ENCODE measurements at places on chromosomes 12 and 14.
A peak's percentile ranks its signal among the peaks of the same experiment; 100 is the strongest.

- DNase-seq = peak; percentile 73
Measured at GRCh38 chr12:53213348-53213747, 6.3 kb upstream of the ITGB7 start.

- no peak for DNase-seq
Measured at GRCh38 chr14:85313560-85314207, 216.3 kb upstream of the FLRT2 start.

DNA sequence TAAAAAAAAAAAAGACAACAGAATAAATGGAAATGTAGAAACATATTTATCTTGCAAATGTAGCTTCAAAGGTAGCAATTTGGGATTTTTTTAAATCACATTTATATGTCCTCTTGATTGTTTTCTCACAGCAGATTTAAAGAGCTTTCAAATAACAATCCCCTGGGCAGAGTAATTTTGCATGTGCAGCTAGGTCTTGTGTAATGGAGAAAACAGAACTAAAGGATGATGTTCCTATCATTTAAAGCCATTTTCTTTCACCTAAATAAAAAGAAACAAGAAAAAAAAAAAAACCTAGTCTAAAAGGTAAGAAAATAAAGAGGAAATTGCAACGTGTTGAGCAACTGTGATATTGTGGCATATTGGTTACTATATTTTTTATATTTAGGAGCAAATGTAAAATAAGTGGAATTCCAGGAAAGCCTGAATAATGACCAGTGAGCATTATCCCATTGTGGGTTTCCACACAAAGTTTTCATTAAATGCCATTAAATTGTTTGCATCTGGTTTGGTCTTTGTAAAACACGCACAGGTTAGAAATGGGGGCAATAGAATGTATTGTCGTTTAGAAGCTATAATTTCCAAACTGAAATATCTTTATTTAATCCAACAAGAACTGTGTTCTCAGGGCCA, 215.6 kb downstream of the SLC6A15 start:
- DNase-seq = no peak

GRCh38 chr12:67630373-67631088, 18.0 kb upstream of the DYRK2 start:
- DNase-seq = peak; percentile 62

GRCh38 chr12:71174146-71174545, 16.3 kb upstream of the TSPAN8 start:
- no peak for DNase-seq

DNA sequence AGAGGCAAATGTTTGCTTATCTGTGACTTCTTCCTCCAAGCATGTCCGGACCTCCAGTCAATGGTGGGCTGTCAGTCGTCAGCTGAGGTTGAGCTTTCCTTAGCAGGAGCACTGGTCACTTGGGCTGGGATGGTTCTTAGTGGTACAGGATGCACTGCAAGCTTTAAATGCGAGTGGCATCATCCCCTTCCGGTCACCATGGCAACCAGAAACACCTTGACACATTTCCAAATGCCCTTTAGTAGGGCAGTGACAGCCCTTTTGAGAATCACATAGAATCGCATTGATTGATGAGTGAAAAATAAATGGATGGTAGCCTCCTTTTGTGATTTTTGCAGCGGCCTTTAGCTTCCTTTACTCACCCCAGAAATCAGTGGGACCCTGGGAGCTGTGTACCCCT, 24.1 kb downstream of the NTF3 start:
- no peak for DNase-seq

DNA sequence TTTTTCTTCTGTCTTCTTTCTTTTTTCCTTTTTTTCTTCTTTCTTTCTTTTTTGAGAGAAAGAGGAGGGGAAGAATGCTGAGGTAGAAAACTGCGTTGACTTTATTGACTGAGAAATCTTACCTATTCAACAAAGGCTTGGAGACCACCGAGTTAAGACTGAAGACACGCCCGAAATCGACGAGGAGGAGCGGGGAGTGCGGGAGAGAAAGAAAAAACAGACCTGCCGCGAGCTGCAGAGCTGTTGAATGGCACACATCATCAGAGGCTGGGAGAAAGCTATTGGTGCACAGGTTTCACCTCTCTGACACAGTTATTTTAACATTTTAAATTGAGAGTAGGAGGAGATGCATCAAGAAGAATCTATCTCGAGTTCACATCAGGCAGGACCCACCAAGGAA, 5.1 kb downstream of the ASCL1 start:
- no peak for DNase-seq

DNA sequence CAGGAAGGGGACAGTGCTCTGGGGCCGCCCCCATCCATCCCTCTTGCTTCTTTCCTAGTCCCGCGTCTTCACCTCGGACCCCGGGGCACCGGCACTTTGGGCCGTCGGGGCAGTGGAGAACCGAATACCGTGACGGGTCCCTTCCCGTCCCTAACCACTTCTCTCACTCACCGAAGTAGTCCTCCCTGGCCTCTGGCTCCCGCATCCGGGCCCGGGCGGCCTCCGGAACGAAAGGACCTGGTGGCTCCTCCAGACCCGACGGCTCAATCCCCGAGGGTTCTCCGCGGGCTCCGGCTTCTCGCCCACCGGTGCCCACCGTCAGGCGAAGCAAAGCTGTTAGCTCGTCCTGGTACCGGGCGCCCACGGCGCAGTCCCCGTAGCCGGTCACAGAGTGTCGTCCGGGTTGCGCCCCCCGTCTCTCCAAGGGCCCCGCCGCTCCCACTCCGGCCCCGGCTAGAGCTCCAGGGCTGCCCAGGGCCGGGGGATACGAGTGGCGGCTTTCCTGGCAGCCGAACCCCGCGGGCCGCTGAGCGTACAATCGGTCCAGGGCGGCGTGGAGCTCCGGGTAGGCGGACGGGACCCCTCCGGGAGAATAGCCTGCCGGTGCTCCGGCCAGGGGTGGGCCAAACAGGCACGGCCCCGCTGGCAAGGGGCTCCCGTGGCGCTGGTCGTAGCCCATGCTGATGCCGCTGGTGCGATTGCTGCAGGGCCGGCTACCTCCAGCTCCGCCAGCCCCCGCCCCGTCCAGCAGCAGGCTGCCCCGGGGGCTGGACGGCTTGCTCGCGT, 1.1 kb downstream of the AJUBA start:
- no peak for DNase-seq

- DNase-seq = peak; percentile 64
Measured at GRCh38 chr12:56258068-56258819, at the start of gene ANKRD52. ANKRD52 (minus strand) TSS chr12:56258384; CDS start chr12:56258269, 115 bp downstream.

DNA sequence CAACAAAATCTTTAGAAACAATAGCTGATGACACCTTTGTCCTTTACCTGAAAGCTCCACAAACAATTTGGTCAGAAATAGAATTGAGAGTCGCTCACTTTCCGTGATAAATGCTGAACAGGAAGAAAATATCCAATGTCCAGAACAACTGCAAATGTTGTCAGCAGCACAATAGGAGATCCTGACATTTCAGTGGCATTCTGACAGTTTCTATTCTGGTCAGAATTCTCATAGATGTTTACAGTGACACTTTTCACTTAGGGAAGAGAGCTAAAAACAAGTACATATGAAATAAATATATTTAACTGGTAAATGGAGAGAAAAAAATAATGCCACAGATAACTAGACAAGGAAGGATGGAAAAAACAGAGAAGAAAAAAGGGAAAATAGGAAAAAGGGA, 39.1 kb downstream of the MAGOHB start:
- DNase-seq = no peak

- no peak for DNase-seq
Measured at GRCh38 chr12:125528281-125528680, 463.0 kb downstream of the AACS start.

- peak; percentile 48 for DNase-seq
Measured at GRCh38 chr14:69574263-69574953, at the start of gene CCDC177. CCDC177 (minus strand) TSS chr14:69574871; CDS start chr14:69573622, 1,249 bp downstream.

DNA sequence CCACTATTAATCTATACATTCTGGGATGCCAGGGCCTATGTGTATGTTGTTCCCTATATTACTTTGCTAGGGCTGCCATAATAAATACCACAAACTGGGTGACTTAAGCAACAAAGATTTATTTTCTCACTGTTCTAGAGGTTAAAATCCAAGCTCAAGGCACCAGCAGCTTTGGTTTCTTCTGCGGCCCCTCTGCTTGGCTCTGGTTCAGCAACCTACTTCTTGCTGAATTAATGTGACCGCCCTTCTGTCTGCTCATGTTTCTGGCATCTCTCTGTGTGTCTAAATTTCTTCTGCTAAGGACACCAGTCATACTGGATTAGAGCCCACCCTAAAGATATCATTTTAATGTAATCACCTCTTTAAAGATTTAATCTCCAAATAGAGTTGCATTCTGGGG, 84.7 kb downstream of the ZNF664 start:
- no peak for DNase-seq

DNA sequence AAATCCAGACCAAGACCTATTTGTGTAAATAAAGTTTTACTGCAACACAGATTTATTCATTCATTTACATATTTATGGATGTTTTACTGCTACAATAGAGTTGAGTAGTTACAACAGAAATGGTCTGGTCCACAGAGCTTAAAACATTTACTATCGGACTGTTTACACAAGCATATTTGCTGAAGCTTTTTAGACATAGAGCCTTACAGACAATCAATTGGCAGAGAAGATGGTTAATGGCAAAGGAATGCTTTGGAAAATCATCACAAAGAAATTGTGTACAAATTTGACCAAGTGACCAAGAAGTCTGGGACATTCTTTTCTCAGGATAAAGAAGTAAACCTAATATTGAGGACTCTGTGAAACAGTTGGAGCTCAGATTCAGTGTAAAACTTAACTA, 504.3 kb downstream of the SLC16A7 start:
- DNase-seq = no peak

- DNase-seq = no peak
Measured at GRCh38 chr12:79141776-79142175, 277.2 kb downstream of the SYT1 start.

- no peak for DNase-seq
Measured at GRCh38 chr14:56241461-56241860, 123.2 kb downstream of the PELI2 start.

DNA sequence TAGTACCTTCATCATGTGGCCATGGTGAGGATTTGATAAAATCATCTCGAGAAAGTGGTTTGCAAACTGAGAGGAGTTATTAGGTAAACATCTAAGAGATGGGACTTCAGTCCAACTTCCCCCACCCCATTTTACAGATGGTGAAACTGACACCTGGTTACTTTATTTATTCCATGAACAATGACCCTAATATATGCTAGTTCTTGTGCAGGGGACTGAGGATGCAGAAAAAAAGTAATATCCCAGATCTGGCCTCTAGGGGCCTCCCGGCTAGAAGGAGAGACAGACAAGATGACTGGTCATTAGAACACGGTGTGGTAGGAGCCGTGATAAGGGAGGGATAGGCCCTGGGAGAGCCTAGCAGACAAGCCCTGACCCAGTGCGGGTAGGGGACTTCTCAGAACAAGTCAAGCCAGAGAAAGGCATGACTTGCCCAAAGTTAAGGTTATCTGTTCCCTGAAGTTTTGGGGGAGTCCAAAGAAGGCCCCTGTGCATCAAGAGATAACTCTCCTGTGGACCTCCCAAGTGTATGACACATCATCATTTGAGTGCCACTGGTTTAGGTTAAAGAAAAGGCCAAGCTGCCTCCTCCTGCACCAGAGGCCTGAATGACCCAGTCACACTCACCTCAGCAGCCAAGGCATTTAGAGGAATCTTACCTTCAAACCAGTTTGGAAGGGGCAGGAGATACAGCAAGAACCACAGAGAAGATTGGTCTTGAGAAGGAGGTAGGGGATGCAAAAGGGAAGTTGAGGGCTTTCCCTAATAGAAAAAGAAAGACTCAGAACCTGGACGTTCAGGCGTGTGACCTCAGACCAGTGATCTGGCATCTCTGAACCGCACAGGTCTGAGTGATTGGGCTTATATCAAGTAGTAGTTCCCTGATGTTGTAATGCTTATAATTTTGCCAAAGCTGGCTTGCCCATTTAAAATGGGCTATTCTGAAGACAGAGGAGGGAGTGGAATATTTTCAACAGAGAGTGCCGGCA, 1.6 kb downstream of the CMKLR1 start:
- no peak for DNase-seq

GRCh38 chr12:115227137-115227615, 543.2 kb upstream of the TBX3 start:
- DNase-seq = no peak

- DNase-seq = no peak
Measured at GRCh38 chr12:4189721-4190120, 83.8 kb upstream of the CCND2 start.

- no peak for DNase-seq
Measured at GRCh38 chr14:21917699-21918436, 244.2 kb upstream of the OR4E1 start.

- no peak for DNase-seq
Measured at GRCh38 chr12:6827982-6828780, at the start of gene P3H3. P3H3 (plus strand) TSS chr12:6828407; CDS start chr12:6828441, 34 bp downstream.

GRCh38 chr12:115411121-115411520, 727.1 kb upstream of the TBX3 start:
- DNase-seq = no peak

DNA sequence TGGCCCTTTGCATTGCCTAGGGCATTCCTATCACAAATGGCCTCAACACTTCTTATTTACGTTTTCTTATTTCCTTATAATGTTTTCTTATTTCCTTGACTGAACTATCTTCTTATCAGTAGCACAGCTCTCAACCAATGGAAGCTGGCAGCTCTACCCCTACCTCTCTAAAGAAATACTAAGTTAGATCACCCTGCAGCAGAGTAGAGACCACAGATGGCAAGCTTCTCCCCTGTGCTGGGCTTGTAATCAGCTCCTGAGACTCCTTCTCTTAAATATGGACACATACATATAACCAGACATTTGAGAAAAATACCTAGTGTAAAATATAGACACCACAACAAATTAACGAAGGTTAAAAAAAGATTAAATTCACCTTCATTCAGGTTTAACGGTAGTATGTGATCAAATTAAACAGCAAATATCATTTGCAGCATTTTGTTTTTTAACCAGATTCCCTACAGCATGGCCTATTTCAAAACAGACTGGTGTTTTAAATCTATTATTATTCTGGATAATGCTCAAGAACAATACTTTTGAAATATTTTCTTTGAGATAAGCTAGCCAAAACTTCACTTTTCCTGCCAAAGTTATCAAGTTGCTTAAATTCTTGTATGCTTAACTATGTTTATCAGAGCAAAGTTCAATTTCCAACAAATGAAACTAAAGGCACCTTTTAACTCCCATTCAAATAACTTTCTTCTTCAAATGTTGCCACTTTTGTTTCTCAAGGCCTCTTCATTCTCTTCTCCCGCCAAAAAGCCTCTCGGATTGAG, 54.3 kb downstream of the SLC41A2 start:
- no peak for DNase-seq

Measured in stimulated activated CD4-positive, alpha-beta T cell treated with anti-CD3 and anti-CD28 coated beads, Interleukin-15, amount 100 ng/mL, for 1 hour (primary cell).